ENCODE measurements at places on chromosomes 11 and 22.
A peak's percentile ranks its signal among the peaks of the same experiment; 100 is the strongest.

- no peak for DNase-seq
Measured at GRCh38 chr11:2127482-2128129, 11.6 kb downstream of the IGF2 start.

DNA sequence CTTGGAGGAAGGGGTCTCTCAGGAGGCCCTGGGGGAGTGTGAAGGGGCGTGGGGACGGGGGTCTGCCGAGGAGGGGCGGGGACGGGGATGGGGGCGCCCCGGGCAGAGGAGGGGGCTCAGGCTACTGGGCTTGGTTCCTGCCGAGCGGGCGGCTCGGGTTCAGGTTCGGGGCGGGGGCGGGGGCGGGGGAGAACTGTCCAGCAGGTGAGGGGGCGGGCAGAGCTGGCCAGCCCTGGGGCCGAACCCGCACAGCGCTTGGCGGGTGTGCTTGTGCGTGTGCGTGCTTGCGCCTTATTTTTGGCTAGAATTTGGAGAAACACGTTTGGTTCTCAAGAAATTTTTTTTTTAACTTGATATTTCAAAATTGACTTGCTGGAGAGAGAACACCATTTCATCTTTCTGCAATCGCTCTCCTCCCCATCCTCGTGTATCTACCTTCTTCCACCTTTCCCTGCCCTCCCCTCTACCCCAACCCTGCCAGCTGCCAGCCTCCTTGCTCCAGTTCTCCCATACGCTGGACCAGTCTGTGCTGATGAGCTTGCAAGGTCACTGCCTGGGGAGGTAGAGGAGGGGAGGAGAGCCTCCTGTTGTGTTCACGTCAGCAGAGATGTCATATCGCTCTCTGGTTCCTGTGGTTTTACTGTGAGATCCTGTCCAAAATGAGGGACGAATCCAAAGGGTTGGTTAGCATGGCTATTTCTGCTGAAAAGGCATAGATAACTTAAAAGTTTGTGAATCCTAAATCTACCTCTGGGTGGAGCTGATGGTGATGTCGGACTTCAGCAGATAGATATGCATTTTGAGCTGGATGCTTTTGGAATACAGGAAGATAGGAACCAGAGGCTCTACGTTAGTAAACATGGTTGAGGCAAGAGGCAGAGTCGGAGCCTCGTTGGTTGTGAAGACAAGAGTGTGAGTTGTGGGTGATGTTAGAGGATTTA, 668 bp downstream of the MADD start:
- DNase-seq = no peak

DNA sequence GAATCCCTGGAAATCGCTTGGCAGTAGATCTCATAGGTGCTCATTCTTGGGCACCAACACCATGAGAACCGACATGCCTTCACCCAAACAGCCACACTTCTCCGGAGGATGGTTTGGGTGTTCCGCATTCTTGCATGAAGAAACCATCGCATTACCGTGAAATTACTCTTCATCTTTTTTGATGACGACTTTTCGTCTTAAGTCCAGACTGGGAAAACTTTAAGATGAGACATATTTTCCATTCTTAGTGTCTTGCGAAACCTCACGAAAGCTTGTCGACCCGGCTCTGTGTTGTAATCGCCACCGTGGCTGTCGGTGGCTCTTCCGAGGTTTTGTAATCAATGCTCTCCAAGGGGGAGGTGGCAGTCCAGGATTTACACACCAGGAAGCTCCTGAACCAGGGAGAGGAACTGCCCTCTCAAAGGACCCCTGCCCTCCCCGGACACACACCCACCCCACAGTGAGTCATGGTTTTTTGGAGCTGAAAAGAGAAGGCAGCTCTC, 1.7 kb downstream of the TOM1 start:
- peak; percentile 83 for DNase-seq

DNA sequence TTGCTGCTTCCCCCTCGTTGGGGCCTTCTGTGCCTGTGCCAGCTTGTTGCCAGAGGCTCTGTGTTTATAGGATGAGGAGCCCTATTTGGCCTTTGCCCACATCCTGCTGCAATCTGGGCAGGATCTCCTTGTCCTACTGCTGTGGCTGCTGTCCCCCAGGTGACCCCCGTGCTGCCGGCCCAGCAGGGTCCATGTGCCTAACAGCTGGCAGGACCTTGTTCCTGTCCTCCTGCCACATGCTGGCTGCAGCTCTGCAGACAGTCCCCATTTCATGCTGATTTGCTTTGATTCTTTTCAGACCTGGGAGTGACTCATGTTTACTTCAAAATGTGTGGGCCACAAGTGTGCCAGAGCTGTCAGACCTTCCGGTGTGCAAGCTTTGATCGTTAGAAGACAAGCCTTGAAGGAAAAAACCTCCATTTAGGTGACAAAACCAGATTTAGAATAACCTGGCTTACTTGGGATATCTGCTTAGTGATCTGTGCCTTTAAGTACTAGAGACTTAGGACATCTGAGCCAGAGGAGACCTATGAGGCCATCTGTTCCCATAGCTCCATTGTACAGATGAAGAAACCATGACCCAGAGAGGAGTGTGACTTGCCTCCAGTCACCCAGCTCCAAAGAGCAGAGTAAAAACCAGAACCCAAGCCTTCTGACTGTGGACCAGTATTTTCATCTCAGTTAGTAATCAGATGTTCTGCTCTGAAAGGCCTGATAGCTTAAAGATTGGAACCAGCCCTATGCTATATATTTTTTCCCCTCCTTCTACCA, 11.1 kb downstream of the NAV2 start:
- DNase-seq = peak; percentile 76

DNA sequence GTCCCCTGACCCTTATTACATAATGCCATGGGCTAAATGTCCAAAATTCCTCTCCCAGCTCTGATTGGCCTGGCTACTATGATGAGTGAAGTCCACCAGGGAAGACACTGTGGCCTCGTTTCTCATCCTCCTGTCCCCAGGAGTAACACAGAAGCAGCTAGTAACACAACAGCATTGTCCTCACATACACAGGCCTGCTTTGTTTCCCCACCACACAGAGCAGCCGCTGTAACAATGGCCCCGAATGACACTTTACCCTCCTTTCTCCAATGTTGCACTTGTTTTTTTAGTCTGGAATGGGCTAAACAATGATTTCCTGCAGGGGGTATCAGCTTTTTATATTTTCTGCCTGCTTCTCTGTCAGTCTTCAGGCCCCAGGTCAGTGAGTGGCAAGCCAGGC, at the start of gene PRR5L:
TSS of gene PRR5L (plus strand) at position 363 of the 400 bp plus-strand sequence. CDS start 104,834 bp downstream, outside the sequence.
- no peak for DNase-seq

DNA sequence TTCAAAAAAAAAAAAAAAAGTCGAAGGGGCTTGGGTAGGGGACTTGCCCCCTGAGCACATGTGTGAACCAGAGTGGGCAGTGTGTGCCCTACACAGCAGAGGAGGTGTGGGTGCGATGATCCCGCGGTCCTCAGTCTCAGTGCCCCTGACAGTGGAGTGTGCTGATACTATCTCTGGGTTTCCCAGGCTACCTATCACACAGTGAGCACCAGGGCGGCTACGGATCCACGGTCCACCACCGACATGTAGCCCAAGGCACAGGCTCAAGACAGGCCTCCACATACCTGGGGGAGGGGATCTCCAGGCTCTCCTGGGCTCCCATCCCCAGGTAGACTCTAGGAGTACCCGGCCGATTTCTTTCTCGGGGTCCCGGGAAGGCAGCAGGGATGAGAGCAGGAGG, 9.1 kb downstream of the B3GAT1 start:
- DNase-seq = no peak

All from Calu3 (cell line).